ENCODE measurements at places on chromosomes 13 and 19.

- DNase-seq: no peak
Measured at GRCh38 chr13:52187029-52187423, 27.6 kb upstream of the NEK3 start.

GRCh38 chr19:18480006-18480691 lies 41.7 kb downstream of the ELL start:
- no peak for DNase-seq

- no peak for DNase-seq
Measured at GRCh38 chr13:32645854-32646253, 59.6 kb downstream of the PDS5B start.

DNA sequence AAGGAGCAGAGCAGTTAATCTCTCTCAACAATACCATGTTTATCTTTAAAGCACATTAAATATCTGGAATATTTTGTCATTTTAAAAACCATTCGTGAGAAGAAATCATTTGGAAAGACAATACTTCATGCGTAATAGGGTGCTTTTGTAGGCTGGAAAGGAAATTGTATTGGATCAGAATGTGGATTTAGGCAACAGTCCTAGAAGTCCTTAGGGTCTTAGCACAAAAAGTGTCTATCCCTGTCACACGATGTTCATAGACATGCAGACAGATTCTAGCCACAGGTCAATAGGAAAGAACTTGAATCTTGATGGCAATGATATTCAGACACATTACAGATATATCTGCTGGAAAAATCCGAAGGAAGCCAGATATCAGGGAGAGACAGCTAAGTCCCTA lies 156.0 kb downstream of the KCTD12 start:
- no peak for DNase-seq

DNA sequence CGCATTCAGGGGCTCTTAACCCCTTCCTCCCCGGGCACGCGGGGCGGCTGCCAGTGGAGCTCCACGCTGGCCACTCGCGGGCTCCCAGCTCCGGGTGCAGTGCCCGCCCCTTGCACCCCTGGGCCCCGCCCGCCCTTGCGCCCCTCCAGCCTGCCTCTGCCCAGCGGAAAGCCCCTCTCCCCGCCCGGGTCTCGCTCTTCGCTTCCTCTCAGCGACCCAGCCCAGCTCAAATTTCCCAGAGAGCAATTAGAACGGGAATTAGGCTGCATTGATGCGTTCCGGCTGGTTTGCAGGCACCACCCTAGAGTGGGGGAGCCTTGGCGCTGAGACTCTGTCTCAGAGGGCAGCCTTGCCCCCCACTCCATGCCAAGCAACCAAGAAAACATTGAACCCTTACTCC lies 1.8 kb upstream of the GSX1 start:
- DNase-seq: no peak

DNA sequence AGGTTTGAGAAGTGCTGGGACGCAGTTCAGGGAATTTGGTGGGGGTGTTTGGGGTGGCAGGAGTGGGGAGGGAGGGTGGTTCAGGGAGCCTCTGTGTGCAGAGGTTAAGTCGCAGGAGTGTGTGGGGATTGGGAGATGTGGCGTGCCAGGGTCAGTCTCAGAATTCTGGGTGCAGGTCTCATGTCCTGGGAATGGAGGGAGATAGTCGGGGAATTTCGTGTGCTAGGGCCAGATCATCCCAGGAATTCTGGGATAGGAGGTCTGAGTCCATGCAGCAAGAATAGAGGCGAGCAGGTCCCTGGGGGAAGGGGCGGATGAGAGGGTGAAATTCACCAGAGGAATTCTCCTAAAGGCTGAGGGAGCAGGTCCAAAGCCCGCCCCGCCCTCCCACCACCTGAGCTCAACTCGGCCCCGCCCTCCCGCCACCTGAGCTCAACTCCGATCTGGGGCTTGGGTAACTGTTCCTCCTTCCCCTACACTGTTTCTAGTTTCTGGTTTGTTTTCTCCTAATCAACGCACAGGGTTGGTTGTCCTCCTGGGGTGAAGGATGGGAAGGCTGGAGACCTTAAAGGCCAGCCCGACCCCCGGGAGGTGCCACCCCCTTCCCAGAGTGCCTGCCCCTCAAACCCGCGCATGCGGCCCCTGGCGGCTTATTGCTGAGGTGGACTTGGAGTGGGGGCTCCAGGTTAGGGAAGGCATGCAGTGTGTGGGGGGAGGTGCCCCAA lies 15.2 kb downstream of the KCNC3 start:
- no peak for DNase-seq

DNA sequence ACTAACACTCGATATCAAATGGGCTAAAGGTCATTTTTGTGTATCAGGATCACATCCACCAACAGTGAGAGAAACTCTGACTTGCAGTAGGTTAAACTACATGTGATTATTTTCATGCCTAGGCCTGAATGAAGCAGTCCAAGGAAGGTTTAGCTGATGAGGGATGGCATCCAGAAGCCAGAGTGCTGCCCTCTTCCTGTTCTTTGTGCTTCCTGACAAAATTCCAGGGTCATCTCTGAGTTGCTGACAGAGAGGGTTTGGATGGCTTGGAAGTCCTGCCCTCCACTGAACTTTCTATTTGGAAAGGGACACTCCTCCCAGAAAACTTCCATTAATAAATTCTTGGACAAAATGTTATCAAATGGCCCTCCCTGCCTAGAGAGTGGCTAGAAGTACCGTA lies 728.3 kb upstream of the SLC10A2 start:
- no peak for DNase-seq

GRCh38 chr19:29287061-29287460 lies 74.1 kb upstream of the UQCRFS1 start:
- no peak for DNase-seq

DNA sequence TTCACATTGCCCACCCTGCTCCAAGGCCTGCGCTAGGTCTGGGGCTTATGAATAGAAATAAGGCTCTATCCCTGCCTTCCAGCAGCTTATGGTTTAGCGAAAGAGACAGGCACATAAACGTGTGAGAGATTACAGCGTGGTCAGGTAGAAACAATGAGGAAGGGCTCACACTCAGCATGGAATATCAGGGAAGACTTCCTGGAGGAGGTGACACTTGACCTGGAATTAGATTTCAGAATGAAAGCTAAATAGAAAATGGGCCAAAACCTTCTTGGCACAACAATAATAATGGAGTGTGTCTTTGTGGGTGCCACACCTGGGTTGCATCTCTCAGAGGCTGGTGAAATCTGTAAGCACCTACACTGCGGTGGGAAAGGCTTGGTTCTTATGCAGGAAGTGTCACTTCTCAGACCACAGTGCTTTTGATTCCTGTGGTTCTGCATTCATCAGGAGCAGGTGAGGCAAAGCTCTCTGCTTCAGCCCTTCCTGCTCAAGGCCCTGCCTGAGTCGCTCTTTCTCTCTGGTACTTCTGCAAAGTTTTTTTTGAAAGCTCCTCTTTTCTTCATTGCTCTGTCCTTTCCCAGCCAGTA lies 430.3 kb downstream of the ZNF536 start:
- DNase-seq: no peak

DNA sequence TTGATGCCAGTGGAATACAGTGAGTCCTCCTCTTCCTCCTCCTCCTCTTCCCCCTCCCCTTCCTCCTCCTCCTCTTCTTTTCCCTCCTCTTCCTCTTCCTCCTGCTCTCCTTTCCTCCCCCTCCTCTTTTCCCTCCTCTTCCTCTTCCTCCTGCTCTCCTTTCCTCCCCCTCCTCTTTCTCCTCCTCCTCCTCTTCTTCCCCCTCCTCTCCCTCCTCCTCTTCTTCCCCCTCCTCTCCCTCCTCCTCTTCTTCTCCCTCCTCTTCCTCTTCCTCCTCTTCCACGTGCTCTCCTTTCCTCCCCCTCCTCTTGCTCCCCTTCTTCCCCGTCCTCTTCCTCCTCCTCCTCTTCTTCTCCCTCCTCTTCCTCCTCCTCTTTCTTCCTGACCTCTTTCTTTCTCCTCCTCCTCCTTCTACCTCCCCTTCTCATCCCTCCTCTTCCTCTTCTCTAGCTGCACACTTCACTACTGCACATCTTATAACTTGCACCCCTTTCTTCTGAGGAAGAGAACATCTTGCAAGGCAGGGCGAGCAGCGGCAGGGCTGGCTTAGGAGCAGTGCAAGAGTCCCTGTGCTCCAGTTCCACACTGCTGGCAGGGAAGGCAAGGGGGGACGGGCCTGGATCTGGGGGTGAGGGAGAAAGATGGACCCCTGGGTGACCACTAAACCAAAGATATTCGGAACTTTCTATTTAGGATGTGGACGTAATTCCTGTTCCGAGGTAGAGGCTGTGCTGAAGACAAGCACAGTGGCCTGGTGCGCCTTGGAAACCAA lies 5.6 kb downstream of the PDX1 start:
- DNase-seq: no peak

DNA sequence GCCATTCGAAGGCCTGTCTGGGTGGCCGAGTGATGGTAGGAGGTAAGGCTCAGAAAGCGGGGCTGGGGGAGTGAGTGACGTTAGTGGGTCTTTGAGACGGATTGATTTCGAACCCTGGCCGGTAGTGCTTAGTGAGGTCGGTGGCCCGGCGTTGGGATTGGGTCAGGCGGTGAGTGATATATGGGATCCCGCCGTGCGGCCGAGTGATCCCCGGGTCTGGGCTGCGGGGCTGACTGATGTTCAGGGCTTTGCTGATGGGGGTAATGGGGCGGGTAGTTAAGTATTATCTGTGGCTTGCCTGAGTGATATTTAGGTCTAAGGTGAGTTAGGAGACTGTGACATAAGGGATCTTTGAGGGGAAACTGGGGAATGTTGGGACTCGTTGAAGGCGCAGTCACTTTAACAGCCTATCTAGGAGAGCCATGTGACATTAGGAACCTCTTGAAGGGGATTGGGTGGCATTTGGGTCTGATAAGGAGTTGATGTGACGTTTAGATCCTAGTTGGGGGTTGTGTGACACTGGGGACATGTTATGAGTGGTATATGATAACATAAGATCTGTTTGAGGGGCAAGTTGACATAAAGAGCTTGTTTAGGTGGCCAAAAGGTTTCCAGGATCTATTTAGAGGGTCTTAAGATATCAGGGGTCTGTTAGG lies 543 bp downstream of the PSMC4 start:
- no peak for DNase-seq

DNA sequence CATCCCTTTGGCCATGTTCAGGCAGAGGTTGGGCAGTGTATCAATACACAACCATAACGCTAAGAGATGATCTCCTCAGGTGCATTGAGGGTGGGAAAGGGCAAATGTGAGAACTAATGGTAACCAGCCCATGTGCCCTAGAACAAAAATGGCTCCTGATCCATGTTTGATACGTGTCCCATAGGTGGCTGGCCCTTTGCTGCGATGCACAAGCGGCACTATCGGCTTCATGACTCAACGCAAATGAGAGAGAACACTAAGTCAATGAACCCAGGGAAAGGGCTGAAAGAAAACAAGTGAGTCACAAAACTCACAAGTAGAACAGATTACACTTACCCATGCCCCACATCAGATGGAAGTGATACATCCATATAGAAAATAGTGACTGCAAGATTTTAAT lies 201.7 kb downstream of the ABCC4 start:
- no peak for DNase-seq

- no peak for DNase-seq
Measured at GRCh38 chr19:1783874-1784273, 28.2 kb downstream of the ATP8B3 start.

GRCh38 chr13:26946684-26947343 lies 186.2 kb upstream of the GPR12 start:
- DNase-seq: no peak

- no peak for DNase-seq
Measured at GRCh38 chr19:45739498-45740439, 6.5 kb downstream of the MEIOSIN start.

DNA sequence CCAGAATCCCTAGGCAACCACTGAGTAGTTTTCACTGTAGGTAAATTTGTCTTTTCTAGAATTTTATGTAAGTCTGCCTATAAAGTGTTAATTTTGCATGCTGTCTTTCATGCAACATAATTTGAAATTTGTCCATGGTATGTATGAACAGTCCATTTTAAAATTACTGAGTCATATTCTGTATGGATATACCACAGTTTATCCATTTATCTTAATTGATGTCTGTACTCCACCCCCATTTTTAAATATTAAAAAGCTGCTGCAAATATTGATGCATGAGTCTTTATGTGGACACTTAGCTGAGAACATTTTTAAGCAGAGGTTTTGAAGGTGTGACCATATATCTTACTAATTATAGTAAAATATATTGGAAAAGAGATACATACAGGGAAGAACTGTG lies 9.0 kb downstream of the ZNF134 start:
- no peak for DNase-seq

GRCh38 chr13:59770451-59770850 lies 393.3 kb downstream of the DIAPH3 start:
- no peak for DNase-seq

Data from vagina (tissue), 2 donors.